ENCODE measurements at places on chromosomes 7 and 10.

DNA sequence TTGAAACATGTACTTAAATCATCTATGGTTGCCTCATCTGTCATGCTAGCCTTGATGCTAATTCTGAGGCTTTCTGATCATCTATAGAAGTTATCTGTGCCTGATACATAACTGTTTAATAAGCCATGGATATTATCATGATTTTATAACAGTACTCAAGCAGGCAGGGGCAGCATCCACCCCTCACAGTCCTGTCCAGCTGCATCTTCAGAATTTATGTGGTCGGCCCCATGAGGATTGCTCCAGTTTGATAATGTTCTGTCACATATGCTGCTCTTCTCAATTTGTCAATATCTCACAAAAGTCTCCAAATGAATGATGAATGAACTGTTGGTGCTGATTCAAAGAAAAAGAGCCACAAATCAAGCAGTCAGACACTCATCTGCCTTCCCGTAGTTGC lies 335.1 kb upstream of the POM121L12 start:
- H3K4me1 ChIP-seq = no peaks in the 10 kb centered on the region
- H3K27ac ChIP-seq = no peak overlapping the region
- DNase-seq = no peak

DNA sequence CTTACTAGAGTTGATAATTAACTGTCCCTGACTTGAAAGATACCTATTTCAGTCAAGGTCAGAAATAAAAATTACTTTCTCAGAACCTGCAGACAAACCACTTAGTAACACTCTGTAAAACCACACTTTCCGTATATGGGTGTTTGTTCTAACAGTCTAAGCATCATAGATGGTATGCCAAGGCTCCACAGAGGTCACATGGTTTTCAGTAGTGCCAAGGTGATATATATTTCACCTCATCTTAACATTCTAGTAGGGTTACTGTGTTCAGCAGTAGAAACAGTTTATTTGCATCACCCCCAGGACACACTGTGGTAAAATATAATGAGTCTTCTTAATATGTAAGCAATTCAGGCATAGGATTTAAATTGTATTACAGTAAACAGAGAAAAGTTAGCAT lies 61.5 kb downstream of the KCND2 start:
- H3K27me3 ChIP-seq = no peaks in the 10 kb centered on the region
- no peak overlapping the region for H3K27ac ChIP-seq
- H3K4me1 ChIP-seq = no peaks in the 10 kb centered on the region
- no peaks in the 10 kb centered on the region for H3K36me3 ChIP-seq
- DNase-seq = no peak
- no peak overlapping the region for H3K4me3 ChIP-seq

GRCh38 chr10:98617906-98618520 lies 171.3 kb upstream of the HPS1 start:
- peaks cover 16% of the 10 kb centered on the region for H3K27me3 ChIP-seq
- H3K4me1 ChIP-seq = no peaks in the 10 kb centered on the region
- DNase-seq = no peak
- H3K4me3 ChIP-seq = no peak overlapping the region
- H3K36me3 ChIP-seq = no peaks in the 10 kb centered on the region
- H3K27ac ChIP-seq = no peak overlapping the region

GRCh38 chr10:8052956-8053445 lies 1.5 kb upstream of the GATA3 start:
- H3K36me3 ChIP-seq = peaks cover 21% of the 10 kb centered on the region
- peaks cover 23% of the 10 kb centered on the region for H3K27me3 ChIP-seq
- DNase-seq = no peak
- H3K4me3 ChIP-seq = peak overlapping the region; percentile 96
- no peak overlapping the region for H3K27ac ChIP-seq

DNA sequence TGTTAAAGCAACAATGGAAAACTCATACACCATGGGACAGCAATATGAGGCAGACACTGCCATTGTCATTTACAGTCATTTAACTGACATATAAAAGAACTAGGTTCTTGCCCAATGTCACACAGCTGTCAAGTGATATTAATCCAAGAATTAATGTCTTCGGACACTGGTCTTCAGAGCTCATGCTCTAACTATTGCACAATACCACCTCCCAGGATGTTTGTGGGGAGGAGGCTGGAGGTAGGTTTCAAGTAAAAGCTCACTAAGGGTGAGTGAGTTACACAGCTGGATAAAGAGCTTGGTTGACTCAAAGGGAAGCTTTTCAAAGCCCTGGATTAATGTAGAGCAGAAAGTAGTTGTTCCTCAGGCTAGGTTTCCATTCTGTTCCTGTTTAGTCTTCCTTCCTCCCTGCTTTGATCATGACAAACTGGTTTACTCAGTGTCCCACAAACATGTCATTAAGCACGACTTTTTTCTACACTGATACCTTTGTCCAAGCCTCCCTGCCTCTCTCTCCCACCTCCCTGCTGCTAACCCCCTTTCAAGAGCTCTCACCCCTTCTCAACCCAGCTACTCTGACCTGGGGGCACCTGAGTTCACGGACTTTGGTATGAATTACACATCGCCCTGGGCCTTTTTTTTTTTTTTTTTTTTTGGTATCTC lies 987 bp upstream of the EXOC6 start:
- peak overlapping the region; percentile 79 for H3K4me3 ChIP-seq
- peaks cover 31% of the 10 kb centered on the region for H3K4me1 ChIP-seq
- no peaks in the 10 kb centered on the region for H3K27me3 ChIP-seq
- H3K36me3 ChIP-seq = peaks cover 2% of the 10 kb centered on the region
- no peak for DNase-seq

DNA sequence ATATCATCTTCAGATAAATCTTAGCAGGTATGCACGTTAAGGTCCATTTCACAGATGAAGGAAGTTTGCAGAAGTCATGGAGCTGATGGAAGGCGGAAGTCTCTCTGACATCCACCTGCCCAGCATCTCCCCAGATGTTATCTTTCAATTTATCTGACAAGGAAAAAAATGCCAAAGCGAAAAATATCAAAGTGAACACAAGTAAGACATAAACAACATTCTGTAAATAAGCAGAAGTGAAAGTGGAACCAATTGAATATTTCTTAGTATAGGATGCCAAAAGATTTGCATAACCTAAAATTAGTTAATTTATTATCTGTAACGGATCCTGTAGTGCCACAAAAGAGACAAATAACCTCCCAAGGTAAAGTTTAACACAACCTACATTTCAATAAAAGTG lies 73.6 kb upstream of the NEBL start:
- no peak for DNase-seq
- H3K4me3 ChIP-seq = no peak overlapping the region
- H3K4me1 ChIP-seq = no peaks in the 10 kb centered on the region

DNA sequence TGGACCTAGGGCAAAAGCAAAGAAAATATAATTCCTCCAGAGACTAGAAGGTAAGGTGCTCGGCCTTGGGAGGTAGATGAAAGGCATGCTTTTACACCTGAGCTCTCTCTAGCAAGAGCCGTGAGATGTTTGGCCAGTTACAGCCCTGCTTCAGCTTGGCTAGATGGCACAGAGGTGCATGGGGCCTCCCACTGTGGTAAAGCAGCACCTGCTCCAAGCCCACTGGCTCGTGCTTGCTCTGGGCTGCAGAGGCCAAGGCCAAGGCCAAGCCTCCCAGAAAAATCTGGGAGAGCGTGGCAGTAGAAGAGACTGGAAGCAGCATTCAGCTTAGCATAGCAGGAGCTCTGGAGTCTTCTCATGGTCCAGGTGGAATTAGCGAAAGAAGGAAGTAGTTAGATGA lies 31.0 kb upstream of the OPALIN start:
- no peak overlapping the region for H3K4me3 ChIP-seq
- no peak for DNase-seq
- peaks cover 3% of the 10 kb centered on the region for H3K27me3 ChIP-seq

DNA sequence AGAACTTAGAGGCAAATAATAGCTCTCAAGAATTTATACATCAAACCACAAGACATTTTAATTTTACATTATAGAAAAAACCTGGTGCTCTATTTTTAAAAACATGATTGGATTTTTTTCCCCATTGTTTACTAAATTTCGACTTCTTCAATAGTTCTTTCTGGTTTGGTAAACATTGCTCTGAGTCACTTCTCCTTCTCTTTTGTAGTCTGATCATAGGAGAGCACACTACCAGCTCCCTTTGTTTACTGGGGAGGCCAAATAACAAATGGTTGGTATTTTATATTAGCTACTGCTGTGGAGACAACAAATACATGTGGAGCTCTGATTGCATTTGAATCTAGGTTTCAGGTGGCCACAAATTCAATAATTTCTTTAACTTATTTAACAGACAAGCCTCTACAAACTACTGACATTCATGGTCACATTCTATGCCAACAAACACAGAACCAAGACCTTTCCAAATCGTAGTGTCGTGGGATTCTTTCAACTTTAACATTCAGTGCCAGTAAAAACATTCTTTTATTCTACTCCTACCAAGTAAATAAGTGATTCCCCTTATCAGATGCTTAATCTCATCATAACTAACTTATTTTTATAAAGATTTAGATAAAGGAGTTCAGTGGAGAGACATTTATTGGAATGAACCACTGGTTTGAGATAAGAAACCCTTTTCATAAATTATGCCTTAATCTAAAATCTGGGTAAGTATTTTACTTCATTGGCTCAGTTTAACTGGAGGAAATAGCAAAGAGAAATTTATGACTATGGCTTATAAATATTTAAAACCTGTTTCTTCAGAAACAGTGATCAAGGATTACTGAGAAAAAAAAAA lies 17.7 kb upstream of the FXYD4 start:
- no peak overlapping the region for H3K27ac ChIP-seq
- DNase-seq = no peak
- H3K4me1 ChIP-seq = peaks cover 21% of the 10 kb centered on the region
- no peaks in the 10 kb centered on the region for H3K36me3 ChIP-seq
- peaks cover 10% of the 10 kb centered on the region for H3K27me3 ChIP-seq

DNA sequence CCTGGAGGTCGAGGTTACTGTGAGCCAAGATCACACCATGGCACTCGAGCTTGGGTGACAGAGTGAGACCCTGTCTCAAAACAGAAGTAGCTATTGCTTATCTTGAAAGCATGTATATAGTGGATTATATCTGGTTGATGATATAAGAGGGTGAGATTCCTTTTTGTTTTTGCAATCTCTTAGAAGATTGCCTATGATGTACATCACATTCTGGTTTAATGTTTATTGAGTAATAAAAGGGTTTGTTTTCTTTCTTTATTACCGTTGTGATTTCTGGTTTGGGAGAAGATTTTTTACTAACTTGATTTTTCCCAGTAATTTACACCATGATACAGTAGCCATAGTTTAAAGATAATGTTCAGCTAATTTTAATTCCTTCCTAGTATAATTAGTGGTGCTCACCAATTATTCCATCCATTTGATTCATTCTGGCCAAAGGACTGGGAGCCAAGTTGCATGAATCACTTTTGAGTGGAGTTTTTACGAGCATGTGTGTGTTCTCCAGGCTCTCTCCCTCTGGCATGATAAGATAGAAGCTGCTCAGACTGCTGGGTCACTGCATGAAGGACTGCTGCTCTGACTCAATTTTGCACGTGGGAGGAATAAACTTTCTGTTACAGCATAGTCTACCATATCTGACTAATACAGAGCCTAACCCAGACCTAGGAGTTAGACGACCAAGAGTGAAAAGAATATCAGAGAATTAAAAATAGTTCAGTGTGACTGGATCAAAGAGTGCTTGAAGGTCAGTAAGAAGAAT lies 13.5 kb upstream of the TSPAN13 start:
- H3K36me3 ChIP-seq = no peaks in the 10 kb centered on the region
- H3K27ac ChIP-seq = no peak overlapping the region
- no peak for DNase-seq
- H3K4me3 ChIP-seq = no peak overlapping the region

GRCh38 chr7:68014031-68014736 lies 1017.6 kb downstream of the TYW1 start:
- H3K27me3 ChIP-seq = no peaks in the 10 kb centered on the region
- H3K27ac ChIP-seq = no peak overlapping the region
- H3K36me3 ChIP-seq = no peaks in the 10 kb centered on the region
- DNase-seq = no peak

DNA sequence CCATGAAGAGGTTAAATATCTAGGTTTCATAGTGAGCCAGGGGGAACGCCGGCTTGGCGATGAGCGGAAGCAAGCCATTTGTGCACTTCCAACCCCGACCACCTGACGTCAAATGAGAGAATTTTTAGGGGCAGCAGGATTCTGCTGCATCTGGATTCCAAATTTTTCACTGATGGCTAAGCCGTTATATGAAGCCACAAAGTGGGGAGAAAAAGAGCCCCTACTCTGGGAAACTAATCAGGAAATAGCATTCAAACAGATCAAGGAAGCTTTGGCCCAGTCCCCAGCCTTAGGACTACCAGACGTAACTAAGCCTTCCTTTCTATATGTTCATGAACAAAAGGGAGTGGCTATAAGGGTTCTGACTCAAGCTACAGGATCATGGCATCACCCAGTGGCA lies 12.9 kb upstream of the ADCK2 start:
- H3K36me3 ChIP-seq = no peaks in the 10 kb centered on the region
- no peak for DNase-seq
- H3K4me3 ChIP-seq = no peak overlapping the region
- no peak overlapping the region for H3K27ac ChIP-seq
- peaks cover 11% of the 10 kb centered on the region for H3K4me1 ChIP-seq
- H3K27me3 ChIP-seq = peaks cover 7% of the 10 kb centered on the region

DNA sequence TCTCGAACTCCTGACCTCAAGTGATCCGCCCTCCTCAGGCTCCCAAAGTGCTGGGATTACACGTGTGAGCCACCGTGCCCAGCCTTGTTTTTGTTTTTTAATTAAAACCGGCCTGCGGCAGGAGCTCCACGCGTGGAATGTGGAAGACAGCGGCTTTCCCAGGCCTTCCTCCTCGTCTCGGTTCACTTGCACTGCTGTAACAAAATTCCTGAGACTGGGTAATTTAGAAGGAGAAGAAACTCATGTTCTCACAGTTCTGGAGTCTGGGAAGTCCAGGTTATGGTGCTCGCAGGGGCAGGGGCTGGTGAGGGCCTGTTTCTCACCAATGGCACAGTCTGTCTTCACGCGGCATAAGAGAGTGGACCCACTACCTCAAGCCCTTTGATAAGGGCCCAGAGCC lies 14.4 kb upstream of the CRYGN start:
- no peaks in the 10 kb centered on the region for H3K36me3 ChIP-seq
- no peak overlapping the region for H3K4me3 ChIP-seq
- no peak for DNase-seq

DNA sequence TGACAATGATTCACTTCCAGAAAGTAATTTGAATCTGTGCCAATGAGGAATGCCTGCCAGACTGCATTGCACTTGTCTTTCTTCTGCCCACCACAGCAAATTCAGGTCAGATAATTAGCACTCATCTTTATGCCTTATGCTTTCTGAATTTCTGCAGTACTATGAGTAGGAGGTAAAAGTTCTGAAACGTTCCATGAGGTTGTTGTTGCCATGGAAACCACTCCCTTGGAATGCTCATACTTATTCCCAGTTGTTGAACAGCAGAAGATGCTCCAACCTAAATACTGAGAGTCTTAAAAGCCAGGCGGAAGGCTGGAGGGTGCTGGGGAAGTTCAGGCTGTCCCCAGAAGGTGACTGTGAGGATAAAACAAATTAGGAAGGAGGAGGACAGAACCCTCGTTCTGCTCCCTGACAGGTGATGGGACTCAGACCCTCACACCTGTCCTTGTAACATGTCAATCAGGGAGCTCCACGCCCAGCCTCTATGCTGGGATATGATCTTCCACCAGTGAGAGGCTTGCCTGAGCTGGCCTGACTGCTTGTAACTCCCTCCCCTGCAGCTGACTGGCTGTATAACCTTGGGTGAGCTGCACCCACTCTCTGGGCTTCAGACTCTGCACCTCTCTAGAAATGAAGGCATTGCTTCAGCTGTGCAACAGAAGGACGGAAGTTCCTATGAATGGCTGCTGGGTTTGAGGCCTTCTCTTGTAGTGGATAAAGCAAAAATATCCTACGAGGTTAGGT lies 554.3 kb upstream of the MGMT start:
- H3K27me3 ChIP-seq = peaks cover 6% of the 10 kb centered on the region
- no peak overlapping the region for H3K4me3 ChIP-seq
- H3K36me3 ChIP-seq = no peaks in the 10 kb centered on the region
- DNase-seq = no peak
